Upper lobe of right lung (tissue), 1 donor: ENCODE measurements at places on chromosomes 3 and 15.

GRCh38 chr3:191373327-191373726 is 43.0 kb upstream of the UTS2B start:
- DNase-seq: no peak

GRCh38 chr15:69703532-69704187 is 251.0 kb downstream of the RPLP1 start:
- DNase-seq: no peak

- DNase-seq: no peak
Observed at GRCh38 chr15:62378772-62379498, 213.8 kb upstream of the C2CD4B start.

DNA sequence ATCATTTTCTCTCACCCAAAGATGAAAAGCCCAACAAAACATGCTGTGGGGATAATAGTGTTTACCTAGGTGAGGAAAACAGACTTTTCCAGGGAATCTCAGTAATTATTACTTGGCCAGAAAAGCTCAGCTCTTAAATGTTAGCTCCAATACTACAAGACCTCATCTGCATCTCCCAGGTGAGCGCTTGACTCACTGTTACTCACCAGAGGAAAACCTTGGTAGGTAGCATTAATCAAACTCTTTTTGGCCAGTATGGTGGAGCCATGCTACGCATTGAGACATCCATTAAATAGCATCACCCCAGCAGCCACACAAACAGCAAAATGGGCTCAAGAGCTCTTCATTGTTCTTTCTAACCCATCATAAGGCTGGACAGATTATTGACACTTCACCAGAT is 99.0 kb downstream of the TIGIT start:
- no peak for DNase-seq

DNA sequence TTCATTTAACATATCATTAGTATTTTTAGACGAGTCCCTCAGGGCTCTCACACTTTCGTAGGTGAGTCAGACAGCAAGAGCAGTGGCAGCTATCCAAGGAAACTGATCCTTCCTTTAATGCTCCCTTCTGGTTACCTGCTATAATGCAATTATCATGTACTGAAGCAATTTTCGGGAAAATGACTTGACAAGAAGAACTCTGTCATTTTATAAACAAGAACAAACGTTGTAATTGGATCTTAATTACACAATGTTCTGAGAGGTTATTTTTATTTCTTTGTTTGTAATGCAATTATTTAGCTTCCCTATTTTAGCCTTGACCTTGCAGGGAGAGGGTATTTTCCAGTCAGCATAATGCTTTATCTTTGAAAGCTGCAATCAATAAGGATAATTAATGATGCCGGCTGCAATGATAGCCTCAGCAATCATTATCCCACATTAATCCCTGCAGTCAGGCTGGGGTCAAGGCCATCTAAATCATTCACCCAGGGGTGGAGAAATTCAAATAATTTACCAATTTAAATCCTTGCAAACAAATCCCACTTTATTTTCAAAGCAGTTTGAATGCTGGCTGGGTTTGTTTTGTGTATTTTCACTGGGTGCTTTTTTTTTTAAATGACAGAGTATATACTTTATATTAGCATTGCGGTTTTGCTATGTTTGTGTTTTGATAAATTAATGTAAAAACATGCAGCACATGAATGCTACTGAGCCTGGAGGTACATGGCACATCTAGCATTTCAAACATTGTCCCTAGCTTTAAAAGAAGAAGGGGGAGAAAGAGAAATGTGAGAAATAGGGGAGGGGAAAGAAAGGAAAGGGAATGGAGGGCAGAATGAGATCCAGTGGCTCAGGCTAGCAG is 249.9 kb downstream of the SHOX2 start:
- no peak for DNase-seq

GRCh38 chr3:130687327-130687726 is 59.3 kb downstream of the PIK3R4 start:
- no peak for DNase-seq

DNA sequence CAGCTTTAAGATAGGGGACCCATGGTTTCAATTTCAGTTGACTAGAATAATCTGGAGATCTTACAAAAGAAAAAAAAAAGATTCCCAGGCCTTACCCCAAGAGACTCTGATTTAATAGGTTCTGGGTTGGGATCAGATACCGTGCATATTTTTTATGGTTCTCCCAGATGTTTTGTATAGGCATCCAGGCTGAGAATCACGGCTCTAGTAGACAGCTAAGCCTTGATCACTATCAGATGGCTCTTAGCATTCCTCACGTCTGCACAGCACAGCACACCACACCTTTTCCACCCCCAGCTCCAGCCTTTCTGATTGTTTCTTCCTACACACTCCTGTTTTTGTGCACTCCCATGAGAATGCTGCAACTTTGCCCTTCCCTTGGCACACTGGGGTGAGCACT is 40.8 kb downstream of the TMEM45A start:
- no peak for DNase-seq

DNA sequence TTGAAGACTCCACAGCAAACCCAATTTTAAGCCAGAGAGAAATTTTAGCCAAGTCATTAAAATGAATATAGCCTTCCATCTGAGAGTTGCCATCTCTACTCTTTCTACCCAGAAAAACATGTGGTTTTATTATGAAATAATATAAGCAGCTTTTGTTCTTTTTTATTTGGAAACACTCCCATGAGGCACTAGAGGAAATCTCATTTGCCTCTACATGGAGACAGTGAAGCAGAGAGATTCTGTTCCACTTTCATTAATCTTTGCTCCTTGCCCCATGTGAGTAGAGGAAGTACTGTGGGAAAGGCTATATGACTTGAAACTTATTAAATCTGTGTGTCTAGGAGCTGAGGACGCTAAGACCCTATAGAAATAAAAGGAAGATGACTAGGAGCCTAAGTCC is 111.1 kb downstream of the P3H2 start:
- no peak for DNase-seq

GRCh38 chr3:124619887-124620599 is 110.2 kb upstream of the UMPS start:
- DNase-seq: no peak

- DNase-seq: no peak
Observed at GRCh38 chr3:63981980-63982379, 41.3 kb downstream of the PSMD6 start.

- no peak for DNase-seq
Observed at GRCh38 chr3:18891641-18892040, 256.7 kb upstream of the KCNH8 start.

DNA sequence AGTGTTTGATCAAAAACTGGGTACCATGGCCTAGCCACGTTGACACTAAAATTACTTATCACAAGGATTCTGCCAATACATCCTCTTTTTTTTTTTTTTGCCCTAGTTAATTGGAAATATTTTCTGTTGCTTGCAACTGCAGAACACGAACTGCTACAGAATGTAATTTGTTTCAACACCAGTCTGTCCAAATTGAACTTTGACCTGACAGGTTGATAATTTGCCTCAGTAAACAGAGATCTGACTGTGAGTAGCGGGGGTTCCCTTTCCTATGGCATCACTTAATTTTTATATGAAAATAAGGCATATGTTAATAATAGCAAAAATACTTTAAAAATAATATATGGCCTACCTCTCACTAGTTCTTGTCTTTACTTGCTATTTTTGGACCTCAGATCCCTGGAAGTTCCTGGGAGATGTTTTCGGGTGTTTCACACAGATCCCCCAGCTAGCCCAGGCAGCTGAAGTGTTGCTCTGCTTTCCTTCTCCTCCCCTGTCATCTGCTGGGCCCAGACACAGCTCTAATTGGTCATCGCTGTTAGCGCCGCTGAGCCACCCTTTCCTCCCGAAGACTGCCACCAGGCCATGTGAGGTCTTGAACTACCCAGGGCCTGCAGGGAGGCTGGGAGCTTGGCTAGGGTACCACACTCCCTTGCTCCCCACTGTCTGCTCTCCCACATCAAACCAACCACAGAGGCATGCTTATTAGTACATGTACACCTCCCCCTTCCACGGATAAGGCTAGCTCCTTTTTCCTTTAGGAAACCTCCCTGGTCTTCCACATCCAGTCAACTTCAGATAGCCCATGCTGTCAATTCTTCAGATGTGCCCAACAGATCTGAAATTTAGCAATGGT is 89.8 kb upstream of the RNF7 start:
- DNase-seq: no peak

GRCh38 chr3:72383883-72384282 is 464.4 kb downstream of the SHQ1 start:
- DNase-seq: no peak

GRCh38 chr15:89365462-89366065 is 30.9 kb upstream of the POLG start:
- DNase-seq: no peak

DNA sequence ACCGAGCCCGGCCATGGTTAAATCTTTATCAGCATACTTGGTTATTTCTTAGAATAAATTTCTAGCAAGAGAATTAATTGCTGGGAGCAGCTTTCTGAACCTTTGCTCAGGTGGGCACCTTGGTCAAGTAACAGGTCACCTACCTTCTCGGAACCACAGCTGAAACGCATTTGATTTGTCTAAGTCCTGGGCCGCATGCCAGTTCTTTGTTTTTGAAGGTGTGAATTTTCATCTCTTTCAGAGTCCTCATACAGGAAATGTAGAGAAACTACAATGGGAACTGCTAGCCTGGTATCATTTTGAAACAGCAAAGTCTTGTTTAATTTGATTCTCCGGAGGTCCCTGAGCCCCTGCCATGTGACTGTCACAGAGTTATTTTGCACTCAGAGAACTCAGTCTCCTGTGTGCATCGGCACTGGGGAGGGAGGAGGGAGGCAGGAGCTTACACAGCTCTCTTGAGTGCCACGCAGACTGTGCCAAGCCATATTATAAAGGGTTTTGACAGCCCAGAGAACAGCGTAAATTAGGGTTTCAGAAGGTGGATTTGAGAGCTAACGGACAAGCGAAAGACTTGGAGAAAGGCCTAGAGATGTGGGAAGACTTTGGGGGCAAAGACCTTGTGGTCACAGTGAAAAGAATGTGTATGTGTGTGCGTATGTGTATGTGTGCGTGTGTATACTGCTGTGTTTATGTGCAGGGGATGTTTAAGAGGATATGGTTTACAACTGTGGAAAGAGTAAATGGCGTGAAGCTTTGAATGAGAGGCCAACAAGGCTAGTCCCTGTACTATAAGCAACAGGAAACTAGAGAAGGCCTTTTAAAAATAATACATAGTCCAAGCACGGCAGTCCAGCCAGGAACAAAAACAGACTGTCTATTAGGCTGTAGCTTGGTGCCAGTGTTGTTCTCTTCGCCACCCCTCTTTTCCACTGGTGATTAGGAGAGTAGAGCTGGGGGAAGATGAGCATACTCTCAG is 61.8 kb upstream of the ATP13A3 start:
- no peak for DNase-seq

- no peak for DNase-seq
Observed at GRCh38 chr3:12394569-12395271, 89.6 kb upstream of the TSEN2 start.
